ENCODE measurements at places on chromosomes 1 and 21.
A peak's percentile ranks its signal among the peaks of the same experiment; 100 is the strongest.

DNA sequence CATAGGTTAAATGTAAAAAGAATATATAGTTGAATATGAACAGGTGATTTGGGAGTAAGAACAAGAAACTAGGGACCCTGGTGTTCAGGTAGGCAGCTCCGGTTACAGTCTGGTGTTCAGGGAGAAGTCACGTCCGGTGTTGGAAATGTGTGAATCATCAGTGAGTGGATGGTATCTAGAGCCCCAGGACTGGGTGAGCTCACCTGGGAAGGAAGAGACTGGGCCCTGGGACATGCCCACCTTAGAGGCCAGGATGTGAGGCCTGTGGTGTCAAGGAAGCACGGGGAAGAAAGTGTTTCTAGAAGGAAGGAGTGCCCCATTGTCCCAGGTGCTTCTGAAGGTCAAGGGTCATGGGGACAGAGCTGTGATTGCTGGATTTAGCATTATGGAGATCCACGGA is 1.5 kb upstream of the GJB3 start:
- DNase-seq: no peak

GRCh38 chr1:201506092-201506491 is 831 bp downstream of the CSRP1 start:
- DNase-seq: no peak

DNA sequence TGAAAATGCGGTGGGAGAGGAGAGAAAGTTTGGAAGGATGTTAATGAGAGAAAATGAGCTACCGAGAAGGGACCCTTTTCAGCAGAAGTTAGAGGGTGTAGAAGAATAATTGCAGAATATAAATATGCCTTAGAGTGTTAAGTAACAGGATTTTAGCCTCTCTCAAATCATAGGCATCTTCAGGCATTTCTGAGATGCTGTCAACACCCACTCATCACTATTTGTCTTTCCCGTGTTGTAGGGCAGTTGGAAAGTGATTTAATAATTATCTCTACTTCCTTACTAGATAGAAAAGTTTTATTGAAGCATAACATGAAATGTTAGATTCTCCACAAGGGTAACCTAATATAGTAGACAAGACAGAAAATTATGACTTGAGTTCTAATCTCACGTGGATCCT is 96.4 kb upstream of the RGS4 start:
- DNase-seq: no peak

DNA sequence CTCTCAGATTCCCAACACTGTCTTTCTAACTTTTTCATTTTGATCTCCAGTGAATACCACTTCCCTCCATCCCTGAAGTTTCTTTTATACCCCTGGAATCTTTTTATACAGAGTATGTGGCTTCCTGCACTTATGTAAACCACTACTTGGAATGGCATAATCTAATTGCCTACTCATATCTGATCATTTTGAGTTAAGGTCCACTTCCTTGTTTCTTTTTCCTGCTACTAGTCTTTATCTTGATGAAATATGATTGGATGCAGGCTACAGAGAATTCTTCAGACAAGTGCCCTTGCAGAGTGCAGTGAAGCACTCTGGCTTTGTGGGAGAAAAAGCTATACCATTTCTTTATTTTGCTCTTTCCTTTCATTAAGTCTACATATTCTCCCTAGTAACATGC is 325.3 kb upstream of the ADAMTS5 start:
- no peak for DNase-seq

DNA sequence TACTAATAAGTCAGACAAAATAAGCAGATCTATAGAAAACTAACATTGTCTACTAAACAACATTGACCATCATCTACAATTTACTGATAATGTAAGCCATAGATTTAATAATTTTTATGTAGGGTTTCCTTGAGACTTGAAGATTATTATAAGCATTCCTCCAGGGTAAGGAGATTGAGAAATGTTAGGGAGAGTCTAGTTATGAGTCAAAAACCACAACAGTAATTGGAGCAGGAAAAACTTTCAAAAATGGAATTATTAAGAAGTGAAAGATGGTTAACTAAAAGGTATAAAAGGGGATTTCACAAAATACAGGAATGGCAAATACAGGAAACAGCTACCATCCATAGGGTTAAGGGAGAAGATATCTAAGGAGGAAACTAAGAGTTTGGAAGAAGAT is 12.4 kb upstream of the UHMK1 start:
- DNase-seq: no peak

GRCh38 chr1:112700290-112701226 is 6.4 kb downstream of the RHOC start:
- peak; percentile 43 for DNase-seq

DNA sequence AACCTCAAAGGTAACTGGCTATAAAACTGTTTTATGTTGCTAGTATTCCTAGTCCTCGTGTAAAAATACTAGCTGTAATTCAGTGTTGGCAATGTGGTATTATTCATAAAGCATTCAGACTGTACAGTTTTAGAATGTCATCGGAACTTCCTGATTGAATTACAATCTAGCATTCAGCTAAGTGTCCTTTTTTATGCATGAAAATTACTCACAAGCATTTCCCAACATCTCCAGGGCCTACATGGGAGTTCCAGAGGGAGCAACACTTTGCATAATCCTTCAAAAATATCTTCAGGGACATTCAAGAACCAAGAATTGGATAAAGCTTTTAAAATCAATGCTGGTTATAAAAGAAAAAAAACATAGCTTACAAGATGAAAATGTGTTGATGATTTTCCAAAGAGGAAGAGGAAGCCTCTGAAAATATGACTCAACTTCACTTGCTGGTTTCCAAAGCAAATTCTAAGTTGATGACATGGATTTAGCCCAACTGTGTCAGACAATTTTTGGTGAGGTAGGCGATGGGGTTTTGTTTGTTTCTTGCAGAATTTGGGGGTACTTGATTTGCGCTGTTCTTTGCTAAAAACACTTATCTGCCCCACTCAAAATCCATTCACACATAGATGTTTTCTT is 137.8 kb downstream of the SLC44A5 start:
- DNase-seq: no peak

GRCh38 chr1:145892486-145893087 is 6.9 kb upstream of the ANKRD35 start:
- no peak for DNase-seq

DNA sequence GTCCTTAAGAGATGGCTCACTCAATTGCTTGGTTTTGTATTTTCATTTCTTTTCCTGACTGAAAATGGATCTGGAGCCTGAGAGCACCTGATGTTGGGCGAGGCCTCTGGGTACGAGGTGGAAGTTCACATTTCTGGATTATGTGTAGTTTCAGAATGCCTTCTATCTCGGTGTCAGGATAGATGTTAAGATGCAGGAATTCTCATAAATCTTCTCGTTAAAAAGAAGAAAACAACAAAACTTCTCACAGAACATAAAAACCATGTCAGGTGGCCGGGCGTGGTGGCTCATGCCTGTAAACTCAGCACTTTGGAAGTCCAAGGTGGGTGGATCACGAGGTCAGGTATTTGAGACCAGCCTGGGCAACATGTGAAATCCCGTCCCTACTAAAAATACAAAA is 101.8 kb downstream of the RHOU start:
- DNase-seq: no peak

GRCh38 chr1:229101011-229101871 is 169.7 kb upstream of the RAB4A start:
- DNase-seq: no peak

- no peak for DNase-seq
Measured at GRCh38 chr1:70101231-70101630, 104.1 kb downstream of the LRRC40 start.

DNA sequence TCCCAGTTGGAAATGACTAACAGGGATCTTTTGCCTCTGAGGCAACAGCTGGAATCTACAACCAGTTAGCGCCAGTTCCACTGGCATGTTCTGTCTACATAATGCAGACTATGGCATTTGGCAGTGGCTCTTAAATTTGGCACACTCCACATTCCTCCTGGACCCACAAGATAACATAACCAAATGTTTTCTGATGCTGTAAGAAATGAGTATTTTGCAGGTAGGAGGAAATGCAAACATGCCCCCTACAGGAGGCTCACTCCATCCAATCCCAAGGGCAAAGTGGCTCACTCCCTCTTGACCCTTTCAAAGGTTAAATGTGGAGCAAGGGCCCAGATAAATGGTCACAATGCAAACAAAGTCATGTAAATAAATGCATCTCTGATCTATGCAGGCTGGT is 129.2 kb upstream of the PROX1 start:
- no peak for DNase-seq

DNA sequence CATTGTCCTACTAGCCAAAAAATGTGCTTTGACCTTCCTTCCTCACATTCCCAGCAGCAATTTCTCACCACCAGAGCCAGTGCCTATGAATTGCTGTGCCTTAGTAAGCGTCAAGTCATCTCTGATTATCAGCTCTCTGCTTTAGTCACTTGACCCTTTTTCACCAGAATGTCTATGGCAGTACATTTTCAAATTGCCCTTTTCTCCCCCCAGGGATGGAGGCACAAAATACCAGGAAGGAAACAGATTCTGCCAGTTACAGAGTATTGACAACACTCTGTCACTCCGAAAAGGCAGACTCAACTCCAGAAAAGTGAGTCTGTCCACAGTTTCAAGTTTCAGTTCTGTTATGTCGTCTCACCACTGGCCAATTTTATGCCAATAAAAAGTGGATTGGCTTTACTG is 167.4 kb downstream of the TNFSF18 start:
- DNase-seq: no peak

DNA sequence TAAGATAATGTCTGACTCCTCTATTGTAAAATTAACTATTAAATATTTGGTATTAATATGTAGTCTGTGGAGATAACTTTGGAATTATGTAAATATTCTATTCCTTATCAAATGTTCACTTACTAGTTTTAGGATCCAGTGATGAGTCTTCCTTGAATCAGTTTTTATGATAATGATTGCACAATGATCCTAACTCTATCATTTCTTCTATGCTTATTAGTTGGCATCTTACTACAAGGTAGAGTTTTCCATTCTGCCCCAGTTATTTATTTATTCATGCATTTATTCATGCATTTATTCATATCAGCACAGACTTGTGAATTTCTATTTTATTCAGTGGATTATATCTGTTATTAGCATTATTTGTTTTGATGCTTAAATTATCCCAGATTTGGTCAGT is 7.4 kb upstream of the MGST3 start:
- no peak for DNase-seq

- DNase-seq: no peak
Measured at GRCh38 chr1:155079487-155080311, 1.1 kb downstream of the EFNA3 start.

DNA sequence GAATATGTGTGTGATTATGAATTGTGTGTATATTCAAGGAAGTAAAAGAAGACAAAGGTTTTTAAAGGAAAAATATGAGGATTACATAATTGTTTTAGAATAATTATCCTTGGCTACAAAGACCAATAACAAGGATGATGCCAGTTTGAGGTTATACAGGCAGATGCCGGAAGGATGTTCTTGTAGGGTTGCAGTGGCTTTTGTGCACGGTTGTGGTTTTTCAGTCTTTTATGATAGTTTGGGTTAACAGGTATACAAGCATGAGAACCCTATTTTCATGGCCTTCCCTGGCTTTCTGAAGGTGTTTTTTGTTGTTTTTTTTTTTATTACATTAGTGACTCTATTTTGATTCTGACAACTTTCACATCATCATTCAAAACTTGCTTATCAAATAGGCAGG is 4.9 kb downstream of the CR2 start:
- DNase-seq: no peak

- no peak for DNase-seq
Measured at GRCh38 chr1:108816049-108816893, 40.6 kb downstream of the AKNAD1 start.

DNA sequence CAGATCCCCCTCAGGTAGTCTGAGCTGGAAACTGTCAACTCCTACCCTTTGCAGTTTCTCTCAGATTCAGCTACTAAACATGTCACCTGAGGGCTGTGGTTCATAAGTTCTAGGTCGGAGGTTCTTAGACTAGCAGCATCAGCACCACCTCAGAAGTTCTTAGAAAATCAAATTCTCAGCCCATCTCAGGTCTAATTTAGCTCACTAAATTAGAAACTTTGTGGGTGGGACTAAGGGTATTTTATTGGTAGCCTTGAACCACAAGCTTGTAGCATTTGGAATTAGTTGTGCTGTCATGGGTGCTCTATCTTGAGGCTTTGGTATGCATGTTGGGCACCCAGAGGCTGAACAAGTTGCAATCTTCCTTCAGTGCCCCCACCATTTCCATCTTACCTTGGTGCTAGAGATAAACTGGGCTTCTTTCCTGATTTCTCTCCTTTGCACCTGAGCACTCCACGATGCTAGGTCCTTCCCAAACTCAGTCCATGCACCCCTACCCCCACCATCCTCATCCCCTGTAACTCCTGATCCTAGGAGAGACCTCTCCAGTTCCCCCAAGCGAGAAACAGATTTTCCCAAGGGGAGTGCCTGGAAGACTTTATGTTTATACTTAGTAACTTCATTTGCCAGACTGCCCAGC is 54.2 kb downstream of the S1PR1 start:
- no peak for DNase-seq

DNA sequence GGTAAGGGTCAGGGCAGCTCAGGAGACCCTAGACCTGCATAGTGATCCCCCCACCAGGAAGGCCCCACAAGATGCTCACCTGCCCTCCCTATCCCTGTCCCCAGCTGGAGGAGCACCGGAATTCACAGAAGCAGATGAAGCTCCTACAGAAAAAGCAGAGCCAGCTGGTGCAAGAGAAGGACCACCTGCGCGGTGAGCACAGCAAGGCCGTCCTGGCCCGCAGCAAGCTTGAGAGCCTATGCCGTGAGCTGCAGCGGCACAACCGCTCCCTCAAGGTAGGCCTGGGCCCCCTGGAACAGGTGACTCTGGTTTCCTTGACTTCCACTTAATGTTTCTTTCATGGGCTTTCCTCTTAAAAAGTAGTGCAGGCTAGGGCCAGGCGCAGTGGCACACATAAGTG is 8.4 kb downstream of the TXLNA start:
- DNase-seq: no peak

- DNase-seq: no peak
Measured at GRCh38 chr1:221742555-221743415, 896 bp upstream of the DUSP10 start.

- DNase-seq: no peak
Measured at GRCh38 chr1:27644369-27645070, 9.5 kb upstream of the FGR start.

DNA sequence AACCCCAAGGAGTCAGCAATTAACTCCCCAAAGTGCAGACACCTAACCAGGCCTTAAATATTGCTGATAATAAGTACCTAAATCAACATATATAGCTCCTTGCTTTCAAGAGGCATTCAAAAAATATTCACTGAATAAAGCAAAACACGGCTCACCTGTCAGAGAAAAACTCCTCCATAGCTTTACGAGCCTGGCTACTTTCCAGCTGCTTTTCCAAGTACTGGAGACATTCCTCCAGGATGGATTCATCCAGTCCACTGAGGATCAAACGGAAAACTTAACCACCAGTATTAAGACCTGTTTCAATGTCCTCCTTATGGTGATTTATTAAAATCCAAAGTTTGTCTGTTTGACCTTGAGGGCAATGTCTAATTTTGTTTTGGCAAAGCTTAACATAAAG is 44.6 kb downstream of the UBR4 start:
- DNase-seq: no peak

GRCh38 chr1:171142416-171143385 is 42.4 kb upstream of the FMO2 start:
- DNase-seq: no peak
